ENCODE measurements at places on chromosomes 16 and 17. TPM values are rescaled to one million over a fixed set of nuclear protein-coding genes. Genes with fewer than 3 reads are reported as not detected.

DNAI2 gene
- total RNA-seq = not detected

DNA sequence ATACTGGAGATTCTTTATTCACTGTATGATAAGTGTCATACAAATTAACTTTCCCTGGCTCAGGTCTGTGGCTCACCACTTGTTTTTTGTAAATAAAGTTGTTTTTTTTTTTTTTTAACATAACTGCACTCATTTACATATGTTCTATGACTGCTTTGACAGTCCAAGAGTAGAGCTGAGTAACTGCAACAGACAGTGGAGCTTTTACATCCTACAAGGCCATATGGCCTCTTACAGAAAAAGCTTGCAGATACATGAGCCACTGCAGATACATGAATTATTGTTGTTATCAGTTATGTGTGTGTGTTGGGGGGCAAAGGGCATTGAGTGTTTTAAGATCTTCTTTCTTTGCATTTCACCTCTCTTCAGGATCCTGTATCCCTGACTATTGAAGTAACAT, 311.7 kb downstream of the BCAS3 start:
- no peak for DNase-seq

MARVELD3 gene
- total RNA-seq = not detected

DNA sequence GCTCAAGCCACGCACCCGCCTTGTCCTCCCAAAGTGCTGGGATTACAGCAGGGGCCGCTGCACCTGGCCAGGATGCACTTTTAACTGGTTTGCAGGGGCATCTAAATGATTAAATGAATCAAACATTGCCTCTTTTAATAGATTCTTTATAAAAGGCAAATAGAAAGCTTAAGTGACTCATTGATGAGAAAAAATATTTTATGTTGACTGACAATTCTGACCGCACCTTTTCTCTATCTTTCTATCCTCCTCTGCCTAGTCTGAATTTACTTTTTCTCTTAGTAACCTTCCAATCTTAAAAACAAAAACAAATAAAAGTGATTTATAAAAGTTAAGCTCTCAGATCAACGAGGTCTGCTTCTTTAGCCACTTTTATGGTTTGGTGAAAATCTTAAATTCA, 35.3 kb downstream of the SLC39A11 start:
- no peak for DNase-seq

RPS6KB1 gene
- 17.4 TPM for total RNA-seq

RPTOR gene
- total RNA-seq = 9.2 TPM

G6PC1 gene
- total RNA-seq = not detected

- DNase-seq = peak; percentile 48
These were observed 196.1 kb downstream of the NTN1 start for GRCh38 chr17:9217151-9218056.

DNA sequence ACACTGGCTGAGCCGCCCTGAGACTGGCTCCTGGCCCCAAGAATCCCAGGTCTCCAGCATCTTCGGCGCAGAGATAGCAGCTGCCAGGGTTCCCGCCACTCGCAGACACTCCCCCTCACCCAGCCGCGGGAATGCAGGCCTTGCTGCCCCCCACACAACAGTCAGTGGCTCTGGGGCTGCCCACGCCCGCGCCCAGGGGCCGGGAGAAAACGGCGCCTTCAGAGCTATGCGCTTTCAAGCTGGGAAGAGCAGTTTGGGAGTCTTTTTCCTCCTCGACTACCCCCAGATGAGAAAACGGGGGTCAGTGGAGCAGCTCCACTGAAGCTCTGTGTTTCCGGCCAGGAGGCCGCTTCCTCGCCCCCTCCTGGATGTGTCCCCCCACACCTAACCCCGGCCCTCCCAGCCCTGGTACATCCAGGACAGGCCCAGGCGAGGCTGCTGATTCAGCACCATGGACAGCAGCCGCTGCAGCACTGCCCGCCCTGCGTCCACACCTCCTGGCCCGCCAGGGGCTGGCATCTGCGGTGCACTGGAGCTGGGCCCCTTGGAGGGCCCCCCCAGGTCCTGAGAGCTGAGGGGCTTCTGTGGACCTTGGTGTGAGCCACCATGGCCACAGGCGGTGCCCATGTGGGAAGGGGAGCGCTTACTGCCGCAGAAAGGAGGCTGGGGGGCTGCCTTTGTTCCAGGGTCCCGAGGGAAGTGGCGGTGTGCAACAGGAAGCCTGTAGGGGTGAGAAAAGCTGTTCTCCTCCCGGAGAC, 35.7 kb downstream of the CACNA1H start:
- peak; percentile 31 for DNase-seq
